NCI-H1417 (cell line): ENCODE measurements at places on chromosomes 6 and 20.
A peak's percentile ranks its signal among the peaks of the same experiment; 100 is the strongest.

DNA sequence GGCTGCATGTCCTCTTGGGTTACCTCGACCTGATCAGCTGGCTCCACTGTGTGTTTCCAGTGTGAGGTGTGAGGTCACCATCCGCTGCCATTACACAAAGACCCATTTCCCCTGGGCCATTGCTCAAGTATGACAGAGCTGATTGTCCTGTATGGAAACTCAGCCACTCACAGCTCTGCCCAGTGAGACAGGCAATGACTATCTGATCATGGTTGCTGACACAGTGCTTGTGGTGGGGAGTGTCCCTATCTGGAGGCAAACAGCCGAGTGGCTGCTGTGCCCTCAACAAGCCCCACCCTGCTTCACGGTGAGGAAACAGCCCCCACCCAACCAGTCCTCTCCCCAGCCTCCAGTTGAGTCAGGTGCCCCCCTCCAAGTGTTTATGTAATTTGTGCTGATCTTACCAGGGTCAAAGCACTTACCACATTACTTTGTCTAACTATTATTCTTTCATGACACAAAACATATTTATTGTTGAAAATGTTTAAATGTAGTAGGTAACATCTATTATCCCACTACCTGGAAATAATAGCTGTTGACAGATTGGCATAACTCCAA lies 11.7 kb upstream of the MAPK13 start:
- peak; percentile 36 for DNase-seq

DNA sequence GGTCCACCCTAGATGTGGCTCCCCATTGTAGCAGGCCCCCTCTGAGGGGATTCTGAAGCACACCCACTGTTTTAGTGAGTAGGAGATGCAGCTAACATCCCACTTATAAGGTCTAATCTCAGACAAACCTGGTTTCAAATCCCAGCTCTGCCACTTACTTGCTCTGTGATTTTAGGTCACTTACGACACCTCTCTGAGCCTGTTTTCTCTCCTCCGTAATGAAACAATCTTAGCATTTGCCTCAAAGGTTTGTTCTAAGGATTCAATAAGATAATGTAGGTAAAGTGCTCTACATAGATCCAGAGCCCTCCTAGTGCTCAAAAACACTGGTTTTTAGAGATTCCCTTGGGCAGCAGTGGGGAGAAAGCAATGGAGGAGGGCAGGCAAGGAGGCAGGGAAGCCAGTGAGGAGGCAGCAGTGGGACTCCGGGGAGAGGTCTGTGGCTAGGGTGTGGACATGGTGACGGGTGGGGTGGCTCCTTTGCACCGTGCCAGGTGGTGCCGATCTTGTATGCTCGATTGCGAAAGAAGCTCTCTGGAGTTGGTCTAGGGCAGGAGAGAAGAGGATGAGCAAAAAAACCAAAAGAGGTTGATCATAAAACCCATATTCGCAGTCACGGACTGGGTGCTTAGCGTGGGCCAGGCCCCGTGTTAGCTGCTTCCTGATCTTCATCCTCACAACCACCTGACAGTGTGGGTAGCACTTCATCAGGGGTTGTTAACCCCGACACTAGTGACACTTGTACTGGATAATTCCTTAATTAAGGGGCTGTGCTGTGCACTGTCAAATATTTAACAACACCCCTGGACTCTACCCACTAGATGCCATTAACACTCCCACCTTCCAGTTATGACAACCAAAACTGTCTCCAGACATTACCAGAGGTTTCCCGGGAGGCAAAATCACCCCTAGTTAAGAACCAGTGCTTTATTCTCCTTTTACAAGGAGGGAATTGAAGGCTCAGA lies 16.8 kb upstream of the PTGIS start:
- DNase-seq: no peak

DNA sequence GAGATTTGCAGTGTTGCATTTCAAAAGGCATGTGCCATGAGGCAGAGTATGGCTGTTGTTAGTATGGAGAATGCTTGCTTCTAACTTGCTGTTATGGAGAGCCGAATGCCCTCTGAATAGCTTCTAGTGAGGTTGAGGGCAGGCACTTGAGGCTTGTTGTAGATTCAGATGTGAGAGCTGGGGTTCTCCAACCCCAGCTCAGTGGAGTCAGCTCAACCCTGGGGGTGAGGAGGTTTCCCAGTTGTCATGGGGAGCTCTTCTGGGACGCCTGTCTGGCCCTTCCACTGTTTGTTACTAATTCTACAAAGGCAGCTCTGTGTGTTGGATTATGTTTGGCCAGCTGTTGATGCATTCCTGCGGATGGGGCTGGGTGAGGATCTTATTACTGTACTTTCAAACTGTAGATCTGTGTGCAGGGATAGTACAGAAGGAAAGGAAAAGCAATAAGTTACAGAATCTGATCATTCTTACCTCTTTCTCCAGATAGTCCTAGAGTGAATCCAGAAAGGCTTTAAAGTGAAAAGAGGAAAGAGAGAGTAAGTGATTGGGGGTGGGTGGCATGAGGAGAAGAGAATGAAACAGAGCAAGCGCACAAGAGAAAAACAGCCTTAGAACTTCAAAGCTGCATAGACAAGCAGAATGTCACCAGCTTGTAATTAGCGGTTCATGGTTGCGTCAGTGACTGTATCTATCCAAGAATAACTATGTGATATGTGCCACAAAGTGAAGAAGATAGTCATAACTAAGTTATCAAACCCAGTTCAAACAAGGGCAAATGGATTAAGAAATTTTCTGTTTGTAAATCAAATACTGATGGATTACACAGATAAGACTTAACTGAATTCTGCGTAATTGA lies 148.7 kb downstream of the PRL start:
- DNase-seq: peak; percentile 50

GRCh38 chr20:31719644-31720485 lies 2.8 kb downstream of the BCL2L1 start:
- no peak for DNase-seq

DNA sequence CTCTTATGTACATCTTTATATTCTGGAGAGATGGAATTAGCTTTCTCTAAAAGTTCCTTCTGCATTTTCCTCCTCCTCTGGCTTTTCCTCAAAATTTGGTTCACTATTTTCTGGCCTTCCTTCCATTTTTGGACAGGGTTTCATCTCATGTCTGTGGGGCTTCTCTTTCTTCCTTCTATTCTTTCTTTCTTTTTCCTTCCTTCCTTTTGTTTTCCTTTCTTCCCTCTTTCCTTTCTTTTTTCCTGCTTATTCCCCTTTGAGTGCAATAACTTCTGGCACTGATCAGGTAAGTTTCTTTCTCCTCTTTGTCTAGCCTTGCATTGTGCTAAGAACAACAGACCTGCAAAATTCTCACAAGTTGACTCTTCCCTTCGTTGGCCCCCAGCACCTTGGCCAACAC lies 5.5 kb upstream of the ATRN start:
- no peak for DNase-seq

DNA sequence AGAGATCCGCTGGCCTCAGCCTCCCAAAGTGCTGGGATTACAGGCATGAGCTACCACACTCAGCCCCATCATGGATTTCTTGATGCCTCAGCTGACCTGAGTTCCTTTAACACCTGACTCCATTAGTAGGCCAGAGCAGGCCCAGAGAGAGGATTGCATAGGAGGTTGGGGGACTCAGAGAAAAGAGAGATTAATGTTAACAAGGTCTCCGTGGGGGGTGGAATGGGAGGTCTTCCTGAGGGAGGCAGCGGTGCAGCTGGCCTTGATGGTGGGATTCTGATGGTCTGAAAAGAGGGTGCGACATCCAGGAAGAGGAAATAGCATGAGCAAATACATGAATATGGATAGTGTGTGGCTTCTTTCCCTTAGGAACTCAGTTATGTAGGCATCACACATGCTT lies 9.9 kb downstream of the SGK2 start:
- DNase-seq: no peak

DNA sequence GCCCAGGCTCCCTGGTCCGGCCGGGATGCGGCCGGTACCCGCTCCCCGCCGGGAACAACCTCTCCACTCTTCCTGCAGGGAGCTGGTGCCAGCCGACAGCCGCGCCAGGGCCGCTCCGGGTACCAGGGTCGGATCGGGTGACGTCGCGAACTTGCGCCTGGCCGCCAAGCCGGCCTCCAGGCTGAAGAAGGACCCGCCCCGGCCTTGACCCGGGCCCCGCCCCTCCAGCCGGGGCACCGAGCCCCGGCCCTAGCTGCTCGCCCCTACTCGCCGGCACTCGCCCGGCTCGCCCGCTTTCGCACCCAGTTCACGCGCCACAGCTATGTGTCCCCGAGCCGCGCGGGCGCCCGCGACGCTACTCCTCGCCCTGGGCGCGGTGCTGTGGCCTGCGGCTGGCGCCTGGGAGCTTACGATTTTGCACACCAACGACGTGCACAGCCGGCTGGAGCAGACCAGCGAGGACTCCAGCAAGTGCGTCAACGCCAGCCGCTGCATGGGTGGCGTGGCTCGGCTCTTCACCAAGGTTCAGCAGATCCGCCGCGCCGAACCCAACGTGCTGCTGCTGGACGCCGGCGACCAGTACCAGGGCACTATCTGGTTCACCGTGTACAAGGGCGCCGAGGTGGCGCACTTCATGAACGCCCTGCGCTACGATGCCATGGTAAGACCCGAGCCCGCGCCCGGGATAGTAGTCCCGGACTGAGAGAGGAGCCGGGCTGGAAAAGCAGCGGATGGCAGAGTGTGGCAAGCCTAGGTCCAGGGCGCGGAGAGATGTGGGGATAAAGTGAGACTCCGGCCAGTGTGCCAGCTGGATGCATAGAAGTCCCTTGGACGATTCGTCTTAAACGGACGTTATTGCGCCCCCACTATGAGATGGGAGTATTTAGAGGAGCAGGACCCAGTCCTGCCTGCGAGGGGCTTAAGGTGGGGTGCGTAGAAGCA lies at the start of gene NT5E:
NT5E (plus strand) TSS at position 266 of the 942 bp plus-strand sequence; CDS start at position 323, 57 bp downstream.
- no peak for DNase-seq

- no peak for DNase-seq
These were observed 24.9 kb upstream of the PLN start for GRCh38 chr6:118523216-118523615.

DNA sequence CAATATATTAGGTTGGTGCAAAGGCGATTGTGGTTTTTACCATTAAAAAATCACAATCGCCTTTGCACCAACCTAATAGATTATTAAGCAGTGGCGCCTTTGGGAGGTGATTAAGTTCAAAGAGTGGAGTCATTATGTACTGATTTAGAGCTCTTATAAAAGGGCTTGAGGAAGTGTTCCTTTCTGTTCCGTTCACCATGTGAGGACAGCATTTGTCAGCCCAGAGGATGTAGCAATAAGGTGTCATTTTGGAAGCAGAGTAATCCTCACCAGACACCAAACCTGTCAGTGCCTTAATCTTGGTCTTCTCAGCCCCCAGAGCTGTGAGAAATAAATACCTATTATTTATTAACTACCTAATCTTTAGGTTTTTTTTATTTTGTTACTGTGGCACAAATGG lies 542.1 kb upstream of the MAN1A1 start:
- no peak for DNase-seq

GRCh38 chr6:86536121-86536520 lies 401.2 kb upstream of the HTR1E start:
- no peak for DNase-seq
